ENCODE measurements at places on chromosomes 7 and 10.

DNA sequence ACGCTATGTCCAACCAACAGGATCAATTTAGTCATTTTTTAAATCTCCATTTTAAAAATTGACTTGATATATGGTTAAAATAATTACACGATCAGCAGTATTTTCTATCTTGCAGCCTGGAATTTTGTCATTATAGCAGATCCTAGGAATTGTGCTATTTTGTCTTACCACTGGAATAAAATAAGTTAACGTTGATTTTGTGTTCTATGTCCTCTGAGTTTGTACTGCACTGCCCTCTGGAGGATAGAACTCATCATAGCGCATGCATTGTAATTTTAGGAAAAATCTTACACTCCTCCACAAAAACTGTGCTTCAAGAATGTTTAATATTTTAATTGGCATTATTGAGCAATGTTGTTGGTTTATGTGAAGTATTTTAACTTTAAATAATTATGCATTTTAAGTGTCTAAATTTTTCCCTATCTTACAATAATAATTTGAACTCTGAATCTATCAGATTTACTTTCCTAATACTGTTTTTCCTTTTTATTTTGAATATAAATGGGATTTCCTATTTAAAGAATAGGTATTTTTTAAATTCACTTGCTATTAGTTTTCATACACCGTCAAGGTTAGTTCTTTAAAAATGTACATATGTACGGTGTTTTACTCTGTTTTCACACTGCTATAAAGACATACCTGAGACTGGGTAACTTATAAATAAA, 220.1 kb downstream of the PPP1R3A start:
- DNase-seq: peak; percentile 34

- no peak for DNase-seq
These were observed 188.5 kb upstream of the FERD3L start for GRCh38 chr7:19333706-19334105.

- no peak for DNase-seq
These were observed 765.1 kb downstream of the SUGCT start for GRCh38 chr7:40899636-40900507.

- no peak for DNase-seq
These were observed 32.3 kb upstream of the NUB1 start for GRCh38 chr7:151309311-151309710.

- no peak for DNase-seq
These were observed 8.9 kb downstream of the DOCK4 start for GRCh38 chr7:112197322-112197721.

- no peak for DNase-seq
These were observed 143.6 kb downstream of the EBF3 start for GRCh38 chr10:129820451-129820850.

DNA sequence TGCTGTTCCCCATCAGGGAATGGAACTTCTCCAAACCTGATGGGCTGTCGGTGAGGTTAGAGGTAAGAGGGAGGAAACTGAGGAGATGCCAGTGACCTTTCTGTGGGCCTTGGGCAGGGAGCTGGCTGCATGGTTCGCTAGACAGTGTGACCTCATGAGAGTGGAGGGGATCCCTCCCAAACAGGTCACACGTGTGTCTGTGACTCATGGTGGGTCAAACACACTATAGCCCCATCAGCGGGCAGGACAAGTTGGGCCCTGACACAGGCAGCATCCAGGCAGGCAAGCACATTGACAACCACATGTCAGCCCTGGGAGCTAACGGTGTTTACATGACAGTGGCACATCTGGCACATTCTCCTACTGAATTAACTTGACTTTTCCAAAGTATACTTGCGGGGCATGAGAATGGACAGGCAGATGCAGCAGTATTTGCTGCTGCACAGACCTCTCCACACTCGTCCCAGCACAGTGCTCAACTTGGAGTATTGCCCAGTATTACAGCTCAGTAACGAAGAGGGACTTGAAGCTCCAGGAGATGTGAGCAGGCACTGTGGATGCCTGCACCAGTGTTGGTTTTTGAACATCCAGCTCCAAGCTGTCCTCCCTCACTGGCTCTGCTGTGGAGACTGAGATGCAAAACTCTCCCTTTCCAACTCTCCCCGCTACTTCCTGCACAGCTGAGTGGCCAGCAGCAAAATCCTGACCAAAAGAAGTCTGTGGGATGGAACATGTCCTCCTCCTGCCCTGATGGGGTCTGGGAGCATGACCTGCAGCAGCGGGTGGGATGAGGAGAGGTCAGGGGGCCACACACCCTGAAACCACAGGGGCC, 199.6 kb downstream of the WDR37 start:
- no peak for DNase-seq

- no peak for DNase-seq
These were observed 106.4 kb upstream of the GSDME start for GRCh38 chr7:24863626-24864025.

- DNase-seq: no peak
These were observed 4.8 kb downstream of the ADRA2A start for GRCh38 chr10:111081595-111081994.

DNA sequence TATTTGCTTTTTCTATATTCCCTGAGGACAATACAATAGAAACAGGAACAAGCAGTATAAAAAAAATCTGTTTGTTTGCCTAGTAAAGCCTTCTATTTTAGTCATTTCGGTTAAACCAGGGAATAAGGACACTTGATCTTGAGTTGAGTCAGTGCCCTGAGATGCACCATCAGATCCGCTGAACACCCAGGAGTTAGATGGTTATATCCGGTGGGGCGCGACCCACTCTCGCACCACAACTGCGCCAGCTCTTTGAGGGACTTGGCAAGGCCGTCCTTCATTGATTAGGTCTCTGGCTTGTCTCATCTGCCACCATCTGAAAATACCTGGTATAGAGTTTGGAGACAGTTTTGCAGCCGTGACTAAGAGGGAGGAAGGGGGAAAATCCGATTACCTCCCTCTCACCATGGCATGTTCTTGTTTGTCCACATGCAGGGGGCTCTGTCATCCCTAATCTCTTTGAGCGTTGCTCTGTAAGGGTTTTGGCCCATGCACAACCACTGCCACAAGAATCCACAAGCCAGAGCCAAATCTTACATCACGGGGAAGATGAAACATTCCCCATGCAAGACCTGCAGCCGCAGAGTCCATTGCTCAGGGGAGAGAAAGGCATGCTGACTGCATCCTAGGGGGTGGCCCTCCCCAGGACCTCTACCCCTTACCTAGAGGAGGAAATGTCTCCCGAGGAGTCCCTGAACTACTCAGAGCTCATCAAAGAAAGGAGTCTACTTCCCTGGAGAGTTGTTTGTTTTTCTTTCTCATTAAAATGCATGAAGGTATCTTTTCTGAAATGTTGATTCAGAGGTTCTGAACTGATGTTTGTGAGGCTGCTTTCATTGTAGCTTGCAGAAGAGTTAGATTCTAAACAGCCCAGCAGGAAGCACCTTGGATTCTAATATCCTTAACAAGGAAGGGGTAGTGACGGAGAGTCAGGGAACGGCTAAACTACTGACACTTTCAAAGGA, 101.6 kb upstream of the FAM171A1 start:
- DNase-seq: peak; percentile 82

DNA sequence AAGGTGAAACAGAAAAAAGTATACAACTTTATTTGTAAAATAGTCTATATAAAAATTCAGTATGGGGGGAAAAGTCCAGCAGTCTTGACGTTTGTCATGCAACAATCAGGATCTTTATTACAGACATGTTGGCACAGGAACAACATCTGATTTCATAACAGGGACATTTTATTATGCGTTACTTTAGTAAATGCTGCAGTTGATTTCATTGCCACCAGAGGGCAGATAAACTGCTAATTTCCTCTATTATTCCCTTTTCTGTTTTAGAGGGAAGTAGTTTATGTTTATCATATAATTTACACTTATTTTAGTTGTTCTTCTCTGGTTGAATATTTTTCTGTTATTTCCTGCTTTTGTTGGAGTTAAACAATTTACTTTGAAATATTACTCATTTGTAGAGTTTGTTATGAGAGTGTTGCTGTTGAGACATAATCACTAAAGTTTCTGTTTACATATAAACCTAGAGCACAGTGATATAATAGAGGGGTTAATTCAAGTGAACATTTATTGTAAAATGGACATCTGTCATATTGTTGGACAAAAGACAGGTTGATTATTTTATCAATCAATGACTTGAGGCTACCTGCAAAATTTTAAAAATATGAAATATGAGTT, 3.3 kb downstream of the PLXDC2 start:
- peak; percentile 64 for DNase-seq

GRCh38 chr10:120486671-120487205, 29.7 kb downstream of the PLPP4 start:
- DNase-seq: no peak

GRCh38 chr7:21526007-21526406, 16.8 kb upstream of the DNAH11 start:
- DNase-seq: no peak

DNA sequence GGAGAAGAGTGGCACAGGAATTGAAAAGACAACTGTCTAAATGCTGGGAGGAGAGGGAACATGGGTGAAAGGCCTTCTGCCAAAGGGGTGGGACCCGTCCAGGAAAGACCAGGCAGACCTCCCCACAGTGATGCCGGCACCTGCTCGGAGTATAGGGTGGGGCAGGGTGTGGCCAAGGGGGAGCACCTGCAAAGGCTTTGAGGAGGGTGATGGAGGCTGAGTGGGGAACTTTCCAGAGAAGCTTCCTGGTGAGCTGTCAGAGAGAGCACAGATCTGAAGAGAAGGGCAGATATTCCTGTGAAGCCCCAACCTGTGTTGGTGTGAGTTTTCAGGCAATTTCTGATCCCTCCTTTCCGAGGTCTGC, 263.4 kb upstream of the GRB10 start:
- DNase-seq: no peak

GRCh38 chr7:100719523-100720278, 567 bp upstream of the EPO start:
- DNase-seq: peak; percentile 16

GRCh38 chr10:75229971-75230370, 5.8 kb downstream of the COMTD1 start:
- peak; percentile 48 for DNase-seq

GRCh38 chr7:52352013-52352981, 683.1 kb upstream of the POM121L12 start:
- no peak for DNase-seq

DNA sequence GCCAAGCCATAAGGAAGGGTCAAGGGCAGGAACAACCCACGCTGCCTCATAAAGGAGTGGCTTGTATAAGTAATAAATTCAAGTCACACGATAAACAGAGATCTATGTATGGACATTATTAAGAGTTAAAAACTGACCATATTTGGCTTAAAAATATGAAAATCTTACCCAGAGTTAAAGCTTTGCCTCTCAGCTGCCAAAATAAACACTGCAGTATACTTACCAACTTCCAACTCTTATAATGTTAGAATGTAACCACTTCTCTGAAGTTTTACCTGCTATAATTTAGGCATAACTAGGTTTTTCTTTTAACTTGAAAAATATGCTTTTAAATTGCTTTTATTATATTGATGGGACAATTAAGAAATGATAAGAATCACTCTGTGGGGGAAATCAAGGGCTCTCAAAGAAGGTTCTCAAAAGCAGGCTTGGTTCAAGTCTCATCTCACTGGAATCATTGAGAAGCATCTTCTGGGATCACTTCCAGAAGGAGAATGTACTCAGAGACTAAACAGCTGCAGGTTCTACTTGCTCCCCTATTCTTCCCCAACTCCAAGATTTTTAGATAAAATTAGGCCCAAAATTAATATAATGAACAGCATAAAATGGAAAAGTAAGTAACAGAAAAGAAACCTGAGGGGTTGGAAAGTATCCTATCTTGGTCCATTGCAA, 16.1 kb upstream of the CAV2 start:
- DNase-seq: no peak

DNA sequence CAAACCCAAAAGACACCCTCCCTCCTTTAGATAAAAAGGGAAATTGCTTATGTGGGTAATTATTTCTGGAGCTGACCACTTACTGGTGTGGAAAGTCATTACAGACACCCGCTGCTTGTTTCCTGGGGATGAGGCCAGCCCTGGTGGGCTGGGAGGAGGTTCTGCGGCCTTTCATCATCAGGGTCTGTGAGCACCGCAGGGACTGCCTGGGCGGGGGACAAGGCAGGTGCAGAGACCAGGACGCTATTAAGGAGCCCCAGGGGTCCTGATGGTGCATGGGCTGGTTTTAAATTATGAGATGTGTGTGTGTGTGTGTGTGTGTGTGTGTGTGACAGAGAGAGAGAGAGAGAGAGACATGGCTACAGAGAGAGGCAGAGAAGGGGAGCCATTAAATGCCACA, 171.2 kb downstream of the DNAJB6 start:
- DNase-seq: no peak
